ENCODE measurements at places on chromosomes 1 and 21. TPM values are rescaled to one million over a fixed set of nuclear protein-coding genes. Genes with fewer than 3 reads are reported as not detected.

Gene FOXO6
- 1.4 TPM for total RNA-seq

Gene PEAR1
- 7.9 TPM for total RNA-seq

GRCh38 chr1:215064327-215064726, 18.2 kb upstream of the KCNK2 start:
- H3K27me3 ChIP-seq = no peaks in the 10 kb centered on the region
- no peak overlapping the region for H3K27ac ChIP-seq
- H3K36me3 ChIP-seq = no peaks in the 10 kb centered on the region
- H3K4me3 ChIP-seq = no peak overlapping the region

DNA sequence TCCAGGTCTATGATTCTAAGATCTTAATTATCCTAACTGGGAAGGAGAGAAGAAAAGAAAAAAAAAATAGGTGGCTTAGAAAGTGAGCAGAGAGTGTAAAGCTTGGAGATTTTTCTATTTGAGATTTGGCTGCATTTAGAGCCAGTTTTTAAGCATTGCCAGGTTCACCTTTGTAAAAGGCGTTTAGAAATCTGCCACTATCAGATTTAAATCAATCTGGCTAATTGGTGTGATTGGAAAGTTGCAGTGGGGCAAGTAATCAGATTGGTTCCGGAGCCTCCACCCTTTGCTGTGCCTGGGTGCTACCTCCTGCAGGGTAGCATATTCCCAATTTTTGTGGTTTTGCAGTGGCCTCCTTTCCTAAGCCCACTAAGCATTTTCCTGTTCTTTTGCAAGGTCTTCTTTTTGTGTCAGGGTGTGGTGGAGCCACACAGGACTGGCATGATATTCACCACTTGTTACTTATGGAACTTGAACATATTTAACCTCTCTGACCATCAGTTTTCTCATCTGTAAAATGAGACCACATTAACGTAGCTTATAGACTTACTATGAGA, 48.5 kb upstream of the PPP2R5A start:
- peak overlapping the region; percentile 81 for H3K27ac ChIP-seq
- no peak for DNase-seq
- no peaks in the 10 kb centered on the region for H3K27me3 ChIP-seq
- peaks cover 48% of the 10 kb centered on the region for H3K4me1 ChIP-seq
- no peak overlapping the region for H3K4me3 ChIP-seq
- no peaks in the 10 kb centered on the region for H3K36me3 ChIP-seq

DNA sequence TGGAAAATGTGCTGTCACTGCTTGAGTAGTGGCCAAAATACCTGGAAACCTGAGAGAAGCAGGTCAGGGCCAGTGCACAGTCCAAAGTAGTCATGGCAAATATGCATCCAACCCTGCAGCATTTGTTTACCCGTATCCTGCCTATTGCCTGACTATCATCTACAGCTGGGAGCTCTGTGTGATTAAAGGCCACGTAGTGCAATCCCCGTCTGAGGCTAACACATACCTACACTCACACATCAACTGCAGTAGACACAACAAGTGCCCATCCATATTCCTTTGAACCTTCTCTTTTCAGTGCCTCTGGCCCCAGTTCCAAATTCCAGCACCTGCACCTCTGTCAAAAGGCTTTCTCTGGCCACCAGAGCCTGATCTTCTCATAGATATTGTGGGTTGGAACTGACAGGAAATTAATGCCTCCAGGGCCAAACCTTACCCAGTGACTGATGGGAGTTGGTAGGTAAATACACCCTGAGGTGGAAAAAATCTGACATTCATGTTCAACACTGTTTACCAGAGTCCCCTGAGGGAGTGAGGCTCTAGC, 383.0 kb downstream of the SETD4 start:
- H3K36me3 ChIP-seq = no peaks in the 10 kb centered on the region
- H3K27ac ChIP-seq = no peak overlapping the region
- DNase-seq = no peak
- no peaks in the 10 kb centered on the region for H3K4me1 ChIP-seq

DNA sequence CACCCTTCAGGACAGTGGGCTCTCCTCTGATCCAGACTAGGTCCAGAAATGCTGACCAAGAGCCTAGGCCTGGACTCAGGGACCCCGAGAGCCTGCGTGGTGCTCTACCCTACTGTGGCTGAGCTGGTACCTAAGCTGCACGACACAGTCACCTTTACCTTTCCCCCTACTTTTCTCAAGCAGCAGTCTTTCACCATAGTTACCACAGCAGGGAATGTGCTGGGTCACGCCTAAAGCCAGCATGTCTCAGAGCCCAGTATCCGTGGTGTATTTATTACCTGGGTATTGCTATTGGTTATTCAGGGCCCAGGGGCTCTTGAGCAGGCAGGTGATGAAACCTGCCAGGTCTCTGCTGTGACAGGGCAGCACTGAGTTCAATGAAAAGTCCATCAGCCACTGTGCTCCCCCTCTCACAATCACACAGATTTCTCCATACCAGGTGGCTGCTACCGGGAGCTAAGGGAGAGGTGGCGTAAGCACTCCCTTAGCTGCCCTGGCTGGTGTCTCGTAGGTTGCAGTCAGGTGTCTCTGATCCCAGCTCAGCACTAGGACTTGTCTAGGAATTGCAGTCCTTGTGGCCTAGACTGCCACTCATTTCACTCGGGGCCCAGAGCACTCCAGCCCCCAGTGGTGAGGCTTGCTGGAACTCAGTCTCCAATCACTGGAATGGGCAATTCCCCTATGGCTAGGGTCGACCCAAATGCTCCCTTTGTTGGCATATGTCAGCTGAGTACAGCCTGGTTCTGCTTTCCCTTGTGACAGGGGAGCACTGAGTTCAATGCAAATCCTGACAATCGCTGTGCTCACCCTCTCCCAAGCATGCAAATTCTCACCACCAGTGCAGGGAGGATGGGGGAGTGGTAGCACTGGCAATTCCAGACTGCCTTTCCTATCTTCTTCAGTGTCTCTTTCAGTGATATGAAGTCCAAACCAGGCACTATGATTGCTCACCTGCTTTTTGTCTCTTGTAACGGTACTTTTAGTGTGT, 128.7 kb downstream of the PHTF1 start:
- no peak overlapping the region for H3K4me3 ChIP-seq
- H3K27ac ChIP-seq = no peak overlapping the region
- DNase-seq = no peak
- no peaks in the 10 kb centered on the region for H3K4me1 ChIP-seq
- no peaks in the 10 kb centered on the region for H3K36me3 ChIP-seq

DNA sequence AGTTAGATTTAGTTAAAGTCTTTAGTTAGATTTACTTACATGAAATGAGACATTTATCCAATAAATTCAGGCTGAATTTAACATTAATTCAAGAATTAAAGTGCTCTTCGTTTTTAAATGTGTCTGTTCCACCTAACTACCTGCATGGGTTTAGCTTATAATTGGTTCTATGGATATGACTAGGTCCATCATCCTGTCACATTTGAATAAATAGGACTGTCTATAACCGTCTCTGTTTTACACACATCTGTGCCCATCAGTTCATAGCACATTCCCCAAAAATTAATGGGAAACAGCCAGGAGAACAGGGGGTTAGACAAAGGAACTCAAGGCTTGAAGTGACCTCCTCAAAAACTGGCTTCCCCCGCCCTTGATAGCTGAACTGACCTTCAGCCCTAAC, 219.6 kb downstream of the MRPL39 start:
- H3K4me1 ChIP-seq = no peaks in the 10 kb centered on the region
- H3K27ac ChIP-seq = no peak overlapping the region
- H3K27me3 ChIP-seq = no peaks in the 10 kb centered on the region

- H3K36me3 ChIP-seq = peaks cover 19% of the 10 kb centered on the region
- peak; percentile 88 for DNase-seq
- H3K4me3 ChIP-seq = no peak overlapping the region
These were observed 8.0 kb downstream of the PHLDA3 start for GRCh38 chr1:201460814-201461644.

GRCh38 chr1:22625262-22625925, 11.0 kb upstream of the C1QA start:
- no peaks in the 10 kb centered on the region for H3K27me3 ChIP-seq
- H3K36me3 ChIP-seq = no peaks in the 10 kb centered on the region
